ENCODE measurements at places on chromosomes 3 and 15.

GRCh38 chr3:172982736-172983364 is 158.2 kb downstream of the SPATA16 start:
- DNase-seq = peak; percentile 16

DNA sequence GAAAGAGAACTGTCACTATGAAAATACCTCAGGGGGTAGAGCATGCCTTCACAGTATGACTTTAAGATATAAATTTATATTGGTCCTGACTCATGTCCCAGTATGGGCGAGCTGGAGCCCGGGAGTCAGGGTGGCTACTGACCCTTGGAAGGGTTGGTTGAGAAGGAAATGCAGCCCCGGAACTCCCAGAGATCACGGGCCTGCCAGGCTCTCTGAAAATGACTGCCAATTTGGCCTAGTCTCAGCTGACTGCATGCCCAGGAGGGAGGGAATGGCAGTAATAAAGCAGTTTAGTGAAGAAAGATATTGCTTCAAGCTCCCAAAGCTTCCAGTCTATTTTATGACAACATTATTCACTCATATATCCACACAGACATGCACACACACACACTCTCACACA is 299.0 kb downstream of the NR2F2 start:
- peak; percentile 7 for DNase-seq

GRCh38 chr3:180319461-180319860 is 282.5 kb upstream of the TTC14 start:
- no peak for DNase-seq

DNA sequence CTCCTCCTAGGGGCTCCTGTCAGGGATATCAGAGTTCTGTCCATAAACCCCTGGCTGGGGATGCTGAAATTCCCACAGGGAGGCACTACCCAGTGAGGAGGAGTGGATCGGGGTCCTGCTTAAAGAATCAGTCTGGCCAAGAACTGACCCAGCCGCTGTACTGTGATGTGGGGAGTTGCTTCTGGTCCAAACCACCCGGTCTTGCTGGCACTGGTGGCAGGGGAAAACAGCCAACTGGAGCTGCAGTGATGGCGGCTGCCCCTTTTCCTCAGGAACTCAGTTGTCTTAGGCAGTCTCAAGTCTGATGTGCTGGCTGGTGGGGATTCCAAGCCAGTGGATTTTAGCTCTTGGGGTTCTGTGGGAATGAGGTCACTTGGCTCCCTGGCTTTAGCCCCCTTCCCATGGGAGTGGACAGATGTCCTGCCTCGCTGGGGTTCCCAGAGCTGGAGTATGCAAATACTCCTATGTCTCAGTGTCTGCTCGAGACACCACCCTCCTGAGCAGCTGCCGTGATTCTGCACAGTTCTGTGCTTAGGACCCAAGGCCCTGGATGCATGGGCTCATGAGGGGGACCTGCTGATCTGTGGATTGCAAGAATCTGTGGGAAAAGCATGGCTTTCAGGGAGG is 97.1 kb downstream of the SLC25A26 start:
- DNase-seq = peak; percentile 55

- no peak for DNase-seq
Measured at GRCh38 chr3:187831125-187832051, 86.1 kb upstream of the BCL6 start.

- no peak for DNase-seq
Measured at GRCh38 chr3:73055583-73055982, 5.9 kb upstream of the EBLN2 start.

DNA sequence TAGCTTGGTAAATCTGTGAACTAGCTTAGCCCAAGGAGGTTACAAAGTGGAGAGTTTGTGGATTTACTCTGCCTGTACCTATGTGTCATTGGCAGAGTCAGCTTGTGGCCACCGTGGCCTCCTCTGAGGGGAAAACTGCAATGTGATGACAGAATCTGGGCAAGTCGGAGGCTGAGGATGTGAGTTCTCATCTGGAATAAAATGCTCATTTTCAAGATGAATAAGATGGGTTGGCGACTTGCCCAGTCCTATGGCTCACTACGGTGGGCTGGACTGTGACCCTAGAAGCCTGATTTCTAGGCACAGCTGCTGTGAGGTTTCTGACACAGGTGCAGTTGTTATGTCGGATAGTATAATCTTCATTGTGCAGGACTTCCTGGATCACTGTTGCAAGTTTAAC is 83.7 kb downstream of the ETV5 start:
- DNase-seq = no peak

DNA sequence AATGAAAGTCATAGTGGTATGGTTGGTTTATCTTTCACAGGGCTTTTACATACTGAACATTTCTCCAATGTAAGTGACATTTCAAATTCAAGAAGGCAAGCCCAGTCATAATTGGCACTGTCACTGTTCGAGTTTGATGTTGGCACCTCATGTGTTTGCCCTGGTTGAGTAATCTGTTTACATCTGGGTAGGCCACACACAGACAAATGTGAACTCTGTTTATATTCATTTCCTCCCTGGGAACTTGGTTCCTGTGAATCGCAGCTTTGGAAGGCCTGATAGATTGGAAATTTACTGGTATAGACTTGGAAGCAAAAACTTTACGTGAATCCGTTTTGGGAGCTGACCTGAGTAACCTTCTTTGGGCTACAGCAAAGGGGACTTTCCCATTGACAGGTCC is 395.2 kb upstream of the AZI2 start:
- no peak for DNase-seq

DNA sequence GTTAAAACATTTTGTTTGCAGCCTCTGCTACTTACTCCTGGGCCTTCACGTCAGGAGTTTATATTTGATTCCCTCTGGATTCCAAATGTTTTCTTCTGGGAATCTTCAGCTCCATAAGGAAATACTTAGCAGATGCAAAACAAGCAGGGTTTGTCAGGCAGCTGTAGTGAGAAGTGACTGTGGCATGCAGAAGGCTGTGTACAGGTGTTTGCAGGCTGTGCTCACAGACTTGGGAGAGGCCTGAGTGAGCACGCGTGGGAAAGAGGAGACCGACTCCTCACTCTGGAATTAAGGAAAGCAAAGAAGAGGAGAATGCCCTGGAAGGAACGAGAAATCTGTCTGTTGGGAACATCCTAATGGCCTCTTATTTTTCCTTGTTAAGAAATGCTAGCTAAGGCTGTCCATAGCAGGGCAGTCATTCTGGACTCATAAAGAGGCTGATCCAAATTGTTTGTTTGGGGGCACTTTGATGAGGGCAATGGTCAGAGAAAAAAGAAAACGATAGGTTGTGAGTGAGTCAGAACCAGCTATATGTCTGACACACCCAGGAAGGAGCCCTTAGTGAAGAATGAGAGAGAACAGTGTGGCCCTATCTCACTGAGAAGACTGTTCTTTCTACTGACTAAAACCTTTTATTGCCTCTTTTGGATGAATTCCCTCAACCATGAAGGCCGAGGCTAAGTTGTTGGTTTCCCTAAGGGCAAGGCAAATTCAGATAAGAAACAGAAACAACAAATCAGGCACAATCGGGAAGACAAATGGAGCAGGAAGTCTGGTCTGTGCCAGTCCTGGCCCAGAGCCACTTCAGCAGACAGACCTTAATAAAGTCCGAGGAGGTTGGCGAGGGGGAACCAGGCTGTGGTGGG is 82.6 kb downstream of the TGFBR2 start:
- DNase-seq = peak; percentile 8

Data from G401 (cell line).